ENCODE measurements at places on chromosomes 7 and 10.

DNA sequence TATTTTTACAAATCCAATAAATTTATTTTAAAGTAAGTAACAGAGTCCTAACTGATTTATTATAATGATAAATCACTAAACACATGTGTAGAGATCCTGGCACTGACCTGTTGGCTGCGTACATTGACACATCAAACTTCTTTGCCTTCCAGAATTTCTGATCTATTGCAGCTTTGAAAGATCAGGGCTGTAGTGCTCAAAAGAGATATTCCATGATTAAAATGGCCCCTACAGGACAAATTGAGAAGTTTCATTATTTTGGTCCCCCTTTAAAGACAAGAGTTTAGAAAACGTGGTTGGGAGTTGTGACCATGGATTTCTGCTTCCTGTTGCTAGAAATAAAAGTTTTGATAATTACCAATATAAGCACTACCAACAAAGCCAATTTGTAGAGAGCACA is 87.7 kb upstream of the PDK4 start:
- no peaks in the 10 kb centered on the region for H3K4me1 ChIP-seq
- H3K27me3 ChIP-seq, result no peaks in the 10 kb centered on the region

DNA sequence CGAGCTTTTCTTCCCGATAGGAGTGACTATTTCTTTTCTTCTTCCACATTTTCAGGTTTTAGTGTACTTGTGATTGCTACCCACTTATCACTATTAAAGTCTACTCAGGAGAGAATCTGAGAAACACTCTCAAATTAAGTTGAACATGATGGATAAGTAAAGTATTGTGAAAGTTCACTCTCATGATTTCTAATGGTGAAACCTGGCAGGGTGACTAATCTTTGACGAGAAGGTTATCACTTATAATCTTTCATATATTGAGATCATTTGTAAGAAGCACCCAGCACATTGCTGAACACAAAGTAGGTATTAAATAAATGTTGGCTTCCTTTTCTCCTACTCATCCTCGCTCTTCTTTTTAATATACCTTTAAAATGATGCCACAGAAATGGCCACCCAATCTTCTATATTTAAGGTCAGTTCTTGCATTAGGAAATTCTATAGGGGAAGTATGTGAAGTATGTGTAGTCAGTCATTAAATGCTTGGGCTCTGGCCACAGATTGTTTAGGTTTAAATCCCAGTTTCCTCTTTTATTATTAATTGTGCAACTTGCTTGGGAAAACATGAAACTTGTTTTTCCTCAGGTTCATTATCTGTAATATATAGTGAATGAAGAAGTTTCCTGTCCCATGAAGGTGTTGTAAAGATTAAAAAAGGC is 3.1 kb upstream of the CFTR start:
- H3K27ac ChIP-seq, result no peak overlapping the region
- peaks cover 17% of the 10 kb centered on the region for H3K27me3 ChIP-seq
- no peak for DNase-seq
- H3K4me1 ChIP-seq, result no peaks in the 10 kb centered on the region
- no peaks in the 10 kb centered on the region for H3K36me3 ChIP-seq

GRCh38 chr10:111004016-111004415 is 72.8 kb upstream of the ADRA2A start:
- no peaks in the 10 kb centered on the region for H3K4me1 ChIP-seq
- no peak overlapping the region for H3K4me3 ChIP-seq
- H3K27me3 ChIP-seq, result no peaks in the 10 kb centered on the region
- H3K27ac ChIP-seq, result no peak overlapping the region
- H3K36me3 ChIP-seq, result peaks cover 34% of the 10 kb centered on the region
- no peak for DNase-seq

GRCh38 chr7:1287752-1288201 is 55.1 kb downstream of the UNCX start:
- H3K27ac ChIP-seq, result no peak overlapping the region
- no peak for DNase-seq
- H3K36me3 ChIP-seq, result no peaks in the 10 kb centered on the region
- peak overlapping the region; percentile 8 for H3K4me3 ChIP-seq
- H3K4me1 ChIP-seq, result no peaks in the 10 kb centered on the region

GRCh38 chr10:132521466-132522102 is 16.0 kb upstream of the INPP5A start:
- no peak overlapping the region for H3K27ac ChIP-seq
- DNase-seq, result no peak
- no peaks in the 10 kb centered on the region for H3K36me3 ChIP-seq
- no peaks in the 10 kb centered on the region for H3K4me1 ChIP-seq
- no peak overlapping the region for H3K4me3 ChIP-seq
- peaks cover 27% of the 10 kb centered on the region for H3K27me3 ChIP-seq

GRCh38 chr7:74178632-74179031 is 4.5 kb downstream of the EIF4H start:
- H3K36me3 ChIP-seq, result peaks cover 65% of the 10 kb centered on the region
- peak overlapping the region; percentile 58 for H3K4me3 ChIP-seq
- H3K27me3 ChIP-seq, result no peaks in the 10 kb centered on the region
- peaks cover 53% of the 10 kb centered on the region for H3K4me1 ChIP-seq

DNA sequence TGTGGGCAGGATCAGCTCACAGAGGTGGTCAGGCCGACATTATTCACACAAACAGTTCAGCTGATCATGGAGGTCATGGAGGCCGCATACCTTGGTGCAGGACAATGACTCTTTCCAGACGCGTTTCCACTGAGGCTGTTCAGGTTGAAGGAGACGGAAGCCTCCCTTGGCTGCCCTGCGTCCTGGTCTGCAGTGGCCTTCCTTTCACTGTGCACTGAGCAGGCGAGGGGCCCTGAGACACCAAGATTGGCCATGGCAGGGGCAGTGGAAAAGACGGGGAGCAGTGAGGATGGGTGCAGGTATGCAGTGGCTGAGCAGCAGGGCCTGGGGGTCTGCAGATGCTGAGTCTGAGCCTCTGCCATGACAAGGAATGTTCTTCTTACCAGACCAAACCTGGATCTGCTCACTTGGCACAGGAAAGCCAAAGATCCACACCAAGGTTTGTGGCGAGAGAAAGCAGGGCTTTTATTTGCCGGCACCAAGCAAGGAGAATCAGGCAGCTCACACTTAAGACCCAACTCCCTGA is 263.3 kb downstream of the GLRX3 start:
- H3K27ac ChIP-seq, result no peak overlapping the region
- DNase-seq, result no peak
- peaks cover 5% of the 10 kb centered on the region for H3K27me3 ChIP-seq
- H3K4me3 ChIP-seq, result no peak overlapping the region
- H3K36me3 ChIP-seq, result no peaks in the 10 kb centered on the region

DNA sequence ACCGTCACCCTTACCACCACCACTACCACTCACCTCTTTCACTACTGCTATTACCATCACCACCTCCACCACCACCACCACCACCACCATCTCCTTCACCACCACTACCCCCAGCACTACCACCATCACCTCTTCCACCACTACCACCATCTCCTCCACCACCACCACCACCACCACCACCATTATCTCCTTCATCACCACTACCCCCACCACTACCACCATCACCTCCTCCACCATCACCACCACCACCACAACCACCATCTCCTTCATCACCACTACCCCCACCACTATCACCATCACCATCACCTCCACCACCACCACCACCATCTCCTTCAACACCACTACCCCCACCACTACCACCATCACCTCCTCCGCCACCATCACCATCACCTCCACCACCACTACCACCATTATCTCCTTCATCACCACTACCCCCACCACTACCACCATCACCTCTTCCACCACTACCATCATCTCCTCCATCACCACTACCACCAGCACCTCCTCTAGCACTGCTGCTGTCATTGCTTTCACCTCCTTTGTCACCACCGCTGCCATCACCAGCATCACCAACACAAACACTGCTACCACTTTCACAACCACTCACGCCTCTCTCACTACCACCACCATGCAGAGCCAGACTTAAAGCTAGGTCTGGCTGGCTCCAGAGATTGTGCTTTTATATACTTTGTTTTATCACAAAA is 109.3 kb downstream of the ICA1 start:
- H3K4me3 ChIP-seq, result no peak overlapping the region
- peaks cover 38% of the 10 kb centered on the region for H3K4me1 ChIP-seq

DNA sequence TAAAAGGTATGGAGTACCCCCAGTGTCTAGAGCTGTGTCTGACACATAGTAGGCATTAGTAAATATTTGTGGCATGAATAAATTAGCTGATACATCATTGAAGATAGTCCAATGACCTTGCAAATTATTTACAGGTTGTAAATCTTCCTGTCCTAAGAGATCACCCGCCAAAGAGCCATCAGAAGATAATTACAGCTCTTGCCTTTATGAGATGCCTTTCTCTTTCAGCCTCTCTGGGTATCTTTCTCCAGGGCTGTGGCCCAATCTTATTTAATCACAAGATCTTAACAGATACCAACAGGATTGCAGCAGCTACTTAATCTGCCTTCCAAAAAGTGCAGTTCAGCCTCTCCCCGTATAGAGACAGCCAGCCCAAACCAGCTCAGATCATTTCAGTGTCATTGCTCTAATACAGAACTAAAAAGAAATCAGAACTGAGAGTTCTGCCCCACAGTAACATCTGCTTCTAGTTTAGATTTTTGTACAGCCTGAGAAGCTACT is 41.5 kb downstream of the MYOF start:
- H3K4me3 ChIP-seq, result no peak overlapping the region
- H3K4me1 ChIP-seq, result no peaks in the 10 kb centered on the region
- H3K27ac ChIP-seq, result peak overlapping the region; percentile 9
- no peaks in the 10 kb centered on the region for H3K36me3 ChIP-seq

GRCh38 chr10:4918236-4918635 is 45.0 kb upstream of the AKR1C1 start:
- DNase-seq, result no peak
- H3K27me3 ChIP-seq, result peaks cover 8% of the 10 kb centered on the region
- H3K36me3 ChIP-seq, result no peaks in the 10 kb centered on the region
- H3K4me3 ChIP-seq, result no peak overlapping the region

- H3K36me3 ChIP-seq, result peaks cover 8% of the 10 kb centered on the region
- peaks cover 3% of the 10 kb centered on the region for H3K4me1 ChIP-seq
- peak overlapping the region; percentile 11 for H3K27ac ChIP-seq
- H3K4me3 ChIP-seq, result no peak overlapping the region
- no peak for DNase-seq
Measured at GRCh38 chr7:140018125-140019043, 44.4 kb downstream of the PARP12 start.

DNA sequence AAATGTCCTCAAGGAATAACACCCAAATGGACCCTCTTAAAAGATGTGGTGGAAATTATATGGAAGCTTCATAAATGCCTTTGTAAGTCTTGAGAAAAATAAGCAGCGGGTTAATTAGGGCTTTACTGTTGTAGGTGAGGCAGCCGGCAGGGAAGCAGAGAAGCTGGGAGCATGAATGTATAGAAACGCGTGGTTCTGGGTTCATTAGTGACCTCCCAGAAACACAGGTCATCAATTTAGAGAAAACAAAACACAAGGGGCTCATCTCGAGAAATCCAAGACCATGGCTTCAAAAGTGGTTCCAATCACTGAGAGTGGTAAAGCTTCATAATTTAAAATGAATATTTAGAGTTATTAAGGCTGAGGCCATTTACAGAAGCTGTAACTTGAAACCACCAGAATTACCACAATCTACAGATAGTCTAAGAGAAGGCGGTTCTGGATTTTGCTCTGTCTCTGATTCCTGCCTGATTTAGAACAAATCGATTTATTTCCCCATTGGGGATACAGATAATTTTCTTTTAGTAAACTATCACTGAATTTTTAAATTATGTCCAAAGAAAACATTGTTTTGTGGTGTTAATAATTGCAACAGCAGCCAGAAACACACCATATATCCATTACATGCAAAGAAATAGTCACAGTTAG is 20.7 kb downstream of the GARIN1A start:
- peaks cover 70% of the 10 kb centered on the region for H3K27me3 ChIP-seq
- H3K4me3 ChIP-seq, result no peak overlapping the region
- peaks cover 3% of the 10 kb centered on the region for H3K36me3 ChIP-seq
- no peak overlapping the region for H3K27ac ChIP-seq
- peaks cover 4% of the 10 kb centered on the region for H3K4me1 ChIP-seq

DNA sequence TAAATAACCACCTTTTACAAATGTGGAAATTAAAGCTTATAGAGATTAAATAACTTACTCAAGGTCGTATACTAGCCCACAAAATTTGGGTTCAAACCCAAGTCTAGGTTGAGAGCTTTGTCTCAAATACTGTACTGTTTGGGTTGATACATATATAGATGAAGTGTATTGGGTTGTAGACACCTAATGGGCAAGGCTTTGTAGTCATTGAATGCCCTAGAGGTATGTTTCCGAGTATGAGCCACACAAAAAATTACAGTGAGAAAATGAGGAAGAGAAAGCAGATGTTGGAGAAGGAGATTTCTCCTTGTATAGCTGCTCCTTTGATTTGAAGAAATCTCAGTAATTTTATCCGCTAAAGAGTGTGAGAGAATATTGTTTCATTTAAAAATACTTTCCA is 60.6 kb downstream of the C1GALT1 start:
- H3K4me1 ChIP-seq, result peaks cover 35% of the 10 kb centered on the region
- peaks cover 17% of the 10 kb centered on the region for H3K36me3 ChIP-seq
- no peak overlapping the region for H3K27ac ChIP-seq
- H3K4me3 ChIP-seq, result no peak overlapping the region

- no peaks in the 10 kb centered on the region for H3K27me3 ChIP-seq
- peaks cover 20% of the 10 kb centered on the region for H3K4me1 ChIP-seq
- no peak overlapping the region for H3K4me3 ChIP-seq
- no peaks in the 10 kb centered on the region for H3K36me3 ChIP-seq
Measured at GRCh38 chr10:74906611-74907198, 80.3 kb downstream of the KAT6B start.

GRCh38 chr10:118793545-118793944 is 38.8 kb upstream of the CACUL1 start:
- no peaks in the 10 kb centered on the region for H3K4me1 ChIP-seq
- H3K36me3 ChIP-seq, result no peaks in the 10 kb centered on the region
- peaks cover 43% of the 10 kb centered on the region for H3K27me3 ChIP-seq
- DNase-seq, result no peak

DNA sequence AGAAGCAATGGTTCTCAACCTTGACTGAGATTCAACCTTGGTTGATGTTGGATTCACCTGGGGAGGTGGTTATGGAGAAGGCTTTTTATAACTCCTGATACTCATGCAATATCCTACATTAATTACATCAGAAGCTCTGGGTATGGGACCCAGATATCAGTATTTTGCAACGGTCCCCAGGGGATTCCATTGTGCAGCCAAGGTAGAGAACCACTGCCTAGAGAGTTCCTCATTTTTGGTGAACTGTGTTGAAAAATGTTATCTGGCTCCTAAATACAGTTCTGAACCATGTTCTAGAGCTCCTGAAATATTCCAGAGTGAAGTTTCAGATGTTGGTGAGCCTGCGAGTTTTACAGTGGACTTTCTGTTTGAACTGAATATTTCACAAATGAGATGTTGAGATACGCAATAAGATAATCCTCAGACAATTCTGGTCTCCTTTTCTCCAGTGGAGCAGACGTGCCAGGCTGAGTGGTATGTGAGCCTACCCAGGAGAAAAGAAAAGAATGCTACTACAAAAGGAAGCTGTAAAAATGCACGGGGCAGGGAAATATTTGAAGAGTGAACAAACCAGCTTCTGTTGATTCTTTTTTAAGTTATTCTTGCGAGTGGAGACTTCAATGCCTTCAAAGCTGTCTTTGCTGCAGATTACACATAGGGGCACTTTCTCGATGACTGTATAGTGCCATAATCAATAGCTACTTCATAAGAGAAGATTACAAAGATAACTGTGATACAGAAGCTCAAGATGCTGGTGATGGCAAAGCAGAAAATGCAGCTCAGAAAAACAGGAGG is 13.6 kb upstream of the C10orf120 start:
- H3K4me1 ChIP-seq, result no peaks in the 10 kb centered on the region
- H3K27ac ChIP-seq, result no peak overlapping the region
- H3K4me3 ChIP-seq, result no peak overlapping the region
- no peaks in the 10 kb centered on the region for H3K36me3 ChIP-seq
- DNase-seq, result no peak

- H3K4me1 ChIP-seq, result peaks cover 27% of the 10 kb centered on the region
- peak overlapping the region; percentile 28 for H3K27ac ChIP-seq
- H3K4me3 ChIP-seq, result peak overlapping the region; percentile 5
Measured at GRCh38 chr7:134636008-134636449, 10.6 kb upstream of the BPGM start.

Data from effector memory CD8-positive, alpha-beta T cell (primary cell).